ENCODE measurements at places on chromosomes 16 and 17.

DNA sequence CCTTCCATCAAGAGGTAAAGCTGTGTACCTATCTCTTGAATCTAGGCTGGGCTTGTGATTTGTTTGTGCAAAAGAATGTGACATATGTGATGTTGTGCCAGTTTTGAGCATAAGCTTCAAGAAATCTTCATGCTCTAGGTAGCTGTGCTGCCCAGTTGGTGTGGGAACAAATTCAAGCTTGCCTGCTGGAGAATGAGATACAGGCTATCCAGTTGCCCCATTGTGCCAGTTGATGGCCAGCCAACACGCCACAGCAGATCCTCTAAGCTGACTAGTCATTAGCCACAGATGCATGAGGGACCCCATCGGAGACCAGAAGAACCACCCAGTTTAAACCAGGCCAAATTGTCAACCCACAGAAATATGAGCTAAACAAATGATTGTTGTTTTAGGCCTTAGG, 180.5 kb upstream of the MPHOSPH6 start:
- no peak for DNase-seq

GRCh38 chr17:59763861-59764260, 56.4 kb downstream of the VMP1 start:
- DNase-seq, result peak; percentile 74

- DNase-seq, result no peak
These were observed 2.9 kb upstream of the NAGS start for GRCh38 chr17:44001461-44001920.

DNA sequence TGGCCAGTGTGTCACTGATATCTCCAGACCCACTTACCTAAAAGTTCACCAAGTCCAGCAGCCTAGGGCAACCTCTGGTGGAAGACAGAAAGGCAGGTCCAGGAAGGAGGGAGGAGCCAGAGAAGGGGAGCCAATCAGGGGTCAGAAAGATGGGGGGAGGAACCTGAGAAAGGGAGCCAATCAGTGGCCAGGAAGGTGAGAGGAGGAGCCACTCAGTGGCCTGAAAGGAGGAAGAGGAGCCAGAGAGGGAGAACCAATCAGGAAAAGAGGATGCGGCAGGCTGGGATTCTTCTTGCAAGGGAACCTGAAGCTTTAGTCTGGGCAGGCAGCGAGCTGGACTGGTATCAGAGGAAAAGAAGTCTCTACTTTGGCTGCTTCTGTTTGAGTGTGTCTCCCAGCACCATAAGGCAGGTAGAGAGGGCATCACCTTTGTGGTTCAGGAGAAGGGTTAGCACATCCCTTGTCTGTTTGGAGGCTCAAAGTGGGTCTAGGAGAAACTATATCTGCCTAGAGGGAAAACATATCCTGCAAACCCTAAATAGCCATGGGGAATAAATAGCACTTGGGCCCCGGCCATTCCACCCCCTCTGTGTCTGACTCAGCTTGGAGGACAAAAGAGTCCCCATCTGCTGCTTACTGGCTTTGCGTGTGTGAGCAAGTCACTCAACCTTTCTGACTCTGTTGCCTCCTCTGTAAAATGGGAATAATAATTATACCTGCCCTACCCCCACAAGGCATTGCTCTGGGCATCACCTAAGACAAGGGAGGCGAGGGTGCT, 43.4 kb upstream of the CRHR1 start:
- DNase-seq, result no peak

DNA sequence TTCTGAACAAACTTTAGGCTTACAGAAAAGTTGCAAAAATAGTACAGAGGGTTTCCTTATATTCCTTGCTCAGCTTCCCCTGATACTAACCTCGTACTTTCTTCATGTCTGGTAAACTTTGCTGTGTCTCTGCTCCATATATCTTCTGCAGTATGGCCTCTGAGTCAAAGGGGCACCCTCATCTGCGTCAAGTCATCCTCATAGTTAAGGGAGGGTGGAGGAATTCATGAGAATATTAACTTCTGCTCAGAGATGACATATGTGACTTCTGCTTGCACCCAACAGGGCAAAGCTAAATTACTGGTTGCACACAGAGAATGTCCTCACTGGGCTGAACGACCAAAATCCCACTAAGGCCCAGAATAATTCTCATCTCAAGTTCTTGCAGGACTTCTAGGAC, 4.3 kb upstream of the CCL7 start:
- no peak for DNase-seq

GRCh38 chr17:31391496-31391949, at the start of gene RAB11FIP4:
TSS of gene RAB11FIP4 (plus strand) at chr17:31391675. CDS start at chr17:31391853, 178 bp downstream.
- DNase-seq, result no peak

DNA sequence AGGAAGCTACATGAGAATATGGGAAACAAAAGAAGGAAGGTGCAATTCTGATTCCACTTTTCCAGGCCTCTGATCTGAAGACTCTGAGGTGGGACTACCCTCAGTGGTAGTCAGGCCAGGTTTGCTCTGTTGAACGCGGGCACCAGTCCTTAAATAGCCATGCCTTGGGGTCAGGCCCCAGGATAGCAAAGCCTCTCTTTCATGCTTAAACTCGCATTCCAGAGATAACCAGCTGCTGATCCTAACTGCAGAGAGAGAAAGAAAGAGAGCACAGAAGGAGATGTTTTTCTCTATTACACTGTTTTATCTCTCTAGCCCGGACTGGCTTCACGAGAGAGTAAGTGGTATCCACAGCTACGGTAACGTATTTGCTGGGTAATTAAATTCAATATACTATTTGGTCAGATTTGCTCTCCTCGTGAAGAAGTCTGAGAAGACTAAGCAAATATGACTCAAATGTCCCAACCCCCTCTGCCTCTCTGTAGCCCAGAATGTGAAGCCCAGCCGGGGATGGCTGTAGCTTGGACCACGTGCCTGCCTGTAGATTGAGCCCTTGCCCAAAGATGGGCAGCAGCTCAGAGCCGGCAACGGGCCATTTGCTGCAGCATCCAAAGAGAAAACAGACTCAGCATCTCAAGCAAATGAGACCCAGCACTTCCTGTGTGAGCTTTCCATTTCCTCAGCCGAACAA, 122.2 kb downstream of the SMG6 start:
- DNase-seq, result no peak
